Activated naive CD4-positive, alpha-beta T cell treated with anti-CD3 and anti-CD28 coated beads for 36 hours (primary cell): ENCODE measurements at places on chromosomes 3 and 15. TPM values are rescaled to one million over a fixed set of nuclear protein-coding genes. Genes with fewer than 3 reads are reported as not detected.
A peak's percentile ranks its signal among the peaks of the same experiment; 100 is the strongest.

GRCh38 chr15:83380059-83380458 lies 67.1 kb upstream of the SH3GL3 start:
- no peak for DNase-seq
- H3K27ac ChIP-seq = no peak overlapping the region
- peaks cover 49% of the 10 kb centered on the region for H3K27me3 ChIP-seq
- H3K4me3 ChIP-seq = no peak overlapping the region
- no peaks in the 10 kb centered on the region for H3K4me1 ChIP-seq

DNA sequence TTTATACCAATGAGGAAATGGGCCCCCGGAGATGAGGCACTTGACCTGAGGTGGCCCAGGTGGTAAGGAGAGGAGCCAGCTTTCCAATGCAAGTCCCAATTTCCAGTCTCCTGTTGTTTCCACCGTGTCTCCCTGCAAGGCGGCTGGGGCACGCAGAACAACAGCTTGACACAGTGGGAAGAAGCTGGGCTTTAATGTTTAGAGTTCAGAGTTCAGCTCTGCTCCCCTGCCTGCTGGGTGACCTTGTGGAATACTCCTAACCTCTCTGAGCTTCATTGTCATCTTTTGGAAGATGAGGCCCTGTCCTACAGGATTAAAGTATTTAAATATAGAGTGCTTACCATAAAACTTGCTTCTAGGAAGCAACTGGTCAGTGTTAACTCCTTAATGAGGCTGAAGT lies 80.3 kb downstream of the SMAD3 start:
- H3K27ac ChIP-seq = peak overlapping the region; percentile 88
- H3K36me3 ChIP-seq = peaks cover 4% of the 10 kb centered on the region
- peaks cover 75% of the 10 kb centered on the region for H3K4me1 ChIP-seq
- no peak for DNase-seq

GRCh38 chr3:139718415-139718814 lies 40.6 kb upstream of the NMNAT3 start:
- H3K4me1 ChIP-seq = no peaks in the 10 kb centered on the region
- H3K27ac ChIP-seq = no peak overlapping the region
- DNase-seq = no peak
- no peaks in the 10 kb centered on the region for H3K36me3 ChIP-seq
- peaks cover 13% of the 10 kb centered on the region for H3K27me3 ChIP-seq

- no peaks in the 10 kb centered on the region for H3K4me1 ChIP-seq
- DNase-seq = peak; percentile 30
- no peak overlapping the region for H3K27ac ChIP-seq
- no peak overlapping the region for H3K4me3 ChIP-seq
- H3K36me3 ChIP-seq = no peaks in the 10 kb centered on the region
- H3K27me3 ChIP-seq = no peaks in the 10 kb centered on the region
These were observed 28.0 kb upstream of the DCLK3 start for GRCh38 chr3:36792342-36792741.

DNA sequence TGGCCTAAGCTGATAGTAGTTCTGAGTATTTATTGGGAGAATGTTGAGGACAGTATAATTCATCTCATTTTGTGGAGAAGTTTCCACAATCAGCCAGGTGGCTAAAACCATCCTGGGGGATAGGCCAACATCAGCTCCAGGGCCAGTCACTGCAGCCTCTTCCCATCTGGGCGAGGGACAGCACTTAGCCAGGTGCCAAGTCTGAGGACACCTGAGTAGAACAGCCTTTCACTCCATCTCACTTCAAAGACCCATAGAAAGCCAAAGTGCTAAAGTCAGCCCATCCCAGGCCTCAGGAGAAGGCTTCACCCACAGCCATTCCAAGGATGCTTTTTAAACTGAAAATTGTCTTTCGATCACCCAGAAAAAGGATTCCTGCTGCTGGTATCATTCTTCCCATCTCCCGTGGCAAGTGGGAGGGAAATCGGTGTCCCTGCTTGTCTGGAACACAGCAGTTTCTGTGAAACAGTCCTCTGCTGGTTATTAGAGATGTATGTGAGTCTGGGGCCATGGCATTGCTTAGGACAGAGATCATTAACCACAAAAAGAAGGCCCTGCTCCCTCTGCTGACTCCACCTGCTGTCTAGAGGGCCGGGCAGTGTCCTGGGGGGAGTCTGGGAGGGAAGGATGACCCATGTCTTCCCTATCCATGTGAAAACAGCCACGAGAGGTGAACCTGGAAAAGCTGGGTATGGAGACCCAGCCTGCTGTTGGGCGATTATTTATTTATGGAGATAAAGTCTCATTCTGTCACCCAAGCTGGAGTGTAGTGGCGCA lies 9.6 kb downstream of the CALML4 start:
- no peak for DNase-seq
- H3K27me3 ChIP-seq = no peaks in the 10 kb centered on the region
- no peaks in the 10 kb centered on the region for H3K4me1 ChIP-seq
- H3K36me3 ChIP-seq = peaks cover 23% of the 10 kb centered on the region

DNA sequence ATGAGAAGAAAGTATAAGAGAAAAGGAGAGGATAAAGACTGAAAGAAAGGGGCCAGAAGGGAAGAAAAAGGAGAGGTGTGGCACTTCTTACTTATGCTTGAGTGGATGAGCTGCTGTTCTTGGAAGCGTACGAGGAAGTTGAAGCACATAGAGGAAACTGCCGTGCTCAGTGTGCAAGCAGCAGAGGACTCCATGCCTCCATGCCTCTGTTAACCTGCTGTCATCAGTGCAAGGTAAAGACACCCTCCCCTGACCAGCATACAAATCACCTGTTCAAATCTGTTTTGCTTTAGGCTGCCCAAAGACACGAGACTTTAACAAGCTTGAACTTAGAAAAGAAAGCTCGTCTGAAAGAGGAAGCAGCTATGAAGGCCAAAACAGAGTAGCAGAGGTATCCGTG lies 6.4 kb downstream of the WDR5B start:
- no peak overlapping the region for H3K4me3 ChIP-seq
- peaks cover 22% of the 10 kb centered on the region for H3K36me3 ChIP-seq
- peak overlapping the region; percentile 50 for H3K27ac ChIP-seq

DNA sequence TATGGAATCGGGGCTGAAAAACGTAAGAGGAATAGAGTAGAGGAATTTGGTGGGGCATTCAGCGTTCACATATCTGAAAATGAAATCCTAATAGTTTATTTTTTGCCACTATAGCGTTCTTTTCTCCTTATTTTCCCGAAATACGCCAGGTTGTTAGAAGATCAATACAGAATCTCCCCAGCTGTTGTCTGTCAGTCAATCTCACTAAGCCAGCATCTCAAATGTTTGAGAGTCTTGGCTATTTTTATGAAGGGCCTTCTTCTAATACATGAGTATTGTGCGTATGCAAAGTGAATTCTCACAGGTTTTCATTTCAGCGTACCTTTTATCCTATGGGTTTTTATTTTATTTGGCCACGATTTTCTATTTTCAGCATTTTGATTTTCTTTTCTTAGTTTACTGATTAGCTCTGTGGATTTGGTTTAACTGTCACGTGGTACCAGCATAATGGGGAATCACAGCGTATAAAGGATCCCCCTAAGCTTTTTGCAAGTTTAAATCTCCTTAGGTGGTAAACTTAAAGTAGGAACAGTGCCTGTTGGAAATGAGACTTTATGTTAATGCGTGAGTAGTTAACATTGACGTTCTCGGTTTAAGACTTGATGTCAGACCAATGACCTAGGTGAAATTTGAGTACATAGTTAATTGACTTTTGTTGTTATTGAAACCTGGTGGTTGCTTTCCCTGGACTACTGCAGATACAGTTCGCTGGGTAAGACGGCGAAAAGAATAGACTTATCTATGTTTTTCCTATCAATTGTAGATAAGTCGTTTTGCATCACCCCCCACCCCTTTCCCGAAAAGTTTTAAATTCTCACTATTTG lies 1.3 kb downstream of the FXR1 start:
- H3K36me3 ChIP-seq = peaks cover 26% of the 10 kb centered on the region
- peak overlapping the region; percentile 93 for H3K4me3 ChIP-seq
- peaks cover 63% of the 10 kb centered on the region for H3K4me1 ChIP-seq
- H3K27ac ChIP-seq = peak overlapping the region; percentile 98
- H3K27me3 ChIP-seq = no peaks in the 10 kb centered on the region

DNA sequence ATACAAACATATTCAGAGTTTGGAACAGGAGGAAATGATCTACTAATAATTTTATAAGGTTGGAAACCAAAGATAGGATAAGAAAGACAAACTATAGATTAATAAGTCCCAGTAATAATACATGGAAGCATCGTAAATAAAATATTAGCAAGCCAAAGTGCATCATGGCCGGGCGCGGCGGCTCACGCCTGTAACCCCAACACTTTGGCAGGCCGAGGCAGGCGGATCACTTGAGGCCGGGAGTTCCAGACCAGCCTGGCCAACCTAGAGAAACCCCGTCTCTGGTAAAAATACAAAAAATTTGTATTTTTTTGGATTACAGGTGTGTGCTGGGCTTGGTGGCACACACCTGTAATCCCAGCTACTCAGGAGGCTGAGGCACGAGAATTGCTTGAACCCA lies 14.9 kb downstream of the MUC4 start:
- DNase-seq = no peak
- no peaks in the 10 kb centered on the region for H3K27me3 ChIP-seq
- H3K4me1 ChIP-seq = peaks cover under 1% of the 10 kb centered on the region
- no peaks in the 10 kb centered on the region for H3K36me3 ChIP-seq

DNA sequence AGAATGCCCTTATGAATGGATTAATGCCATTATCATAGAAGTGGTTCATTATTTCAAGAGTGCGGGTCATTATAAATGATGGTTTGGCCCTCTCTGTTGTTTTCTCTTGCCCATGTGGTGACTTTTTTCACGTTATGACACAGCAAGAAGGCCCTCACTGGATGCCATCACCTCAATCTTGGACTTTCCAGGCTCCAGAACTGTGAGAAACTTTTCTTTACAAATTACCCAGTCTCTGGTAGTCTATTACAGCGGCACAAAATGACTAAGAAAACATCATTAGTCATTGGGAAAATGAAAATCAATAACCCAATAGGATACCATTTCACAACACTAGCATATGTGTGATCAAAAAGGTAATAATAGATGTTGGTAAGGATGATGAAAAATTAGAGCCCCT lies 119.0 kb upstream of the LPP start:
- H3K4me3 ChIP-seq = no peak overlapping the region
- no peaks in the 10 kb centered on the region for H3K27me3 ChIP-seq
- DNase-seq = no peak
- no peak overlapping the region for H3K27ac ChIP-seq
- no peaks in the 10 kb centered on the region for H3K36me3 ChIP-seq

DNA sequence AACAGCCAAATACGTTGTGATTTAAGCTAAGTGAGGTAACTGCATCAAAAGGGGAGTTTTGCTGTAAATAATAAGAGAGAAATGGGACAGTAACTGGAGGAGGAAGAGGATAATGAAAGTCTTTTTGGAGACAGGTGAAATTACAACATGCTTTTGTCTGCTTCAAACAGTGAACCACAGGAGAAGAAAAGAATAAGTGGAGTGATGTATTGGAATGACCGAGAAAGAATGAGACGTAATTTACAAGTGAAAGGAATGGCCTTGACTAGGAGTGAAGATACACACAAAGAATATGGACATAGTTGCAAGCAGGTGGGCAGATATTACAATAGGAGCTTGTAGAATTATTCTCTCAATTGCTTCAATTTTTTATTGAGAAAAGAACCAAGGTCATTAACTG lies 550.8 kb downstream of the DIPK2A start:
- H3K27me3 ChIP-seq = peaks cover 2% of the 10 kb centered on the region
- no peaks in the 10 kb centered on the region for H3K4me1 ChIP-seq
- H3K4me3 ChIP-seq = no peak overlapping the region
- no peak overlapping the region for H3K27ac ChIP-seq
- DNase-seq = no peak

DNA sequence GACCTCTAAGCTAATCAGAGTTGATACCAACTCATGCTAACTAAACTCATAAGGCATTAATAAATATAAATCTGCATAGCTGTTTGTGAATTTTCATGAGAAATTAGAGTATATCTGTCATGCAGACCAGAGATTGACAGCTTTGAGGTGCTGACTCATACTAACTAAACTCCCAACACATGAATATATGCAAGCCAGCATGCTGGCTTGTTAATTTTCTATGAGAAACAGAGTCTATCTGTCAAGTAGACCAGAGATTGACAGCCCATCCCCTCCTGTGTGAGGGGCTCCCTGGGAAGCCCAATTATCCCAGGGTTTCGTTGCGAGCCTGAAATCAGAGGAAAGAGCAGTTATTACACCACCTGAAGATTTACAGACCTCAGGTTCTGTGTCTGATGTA lies 69.3 kb downstream of the CD47 start:
- DNase-seq = no peak
- H3K4me3 ChIP-seq = no peak overlapping the region
- no peaks in the 10 kb centered on the region for H3K4me1 ChIP-seq
- peaks cover 3% of the 10 kb centered on the region for H3K27me3 ChIP-seq

DNA sequence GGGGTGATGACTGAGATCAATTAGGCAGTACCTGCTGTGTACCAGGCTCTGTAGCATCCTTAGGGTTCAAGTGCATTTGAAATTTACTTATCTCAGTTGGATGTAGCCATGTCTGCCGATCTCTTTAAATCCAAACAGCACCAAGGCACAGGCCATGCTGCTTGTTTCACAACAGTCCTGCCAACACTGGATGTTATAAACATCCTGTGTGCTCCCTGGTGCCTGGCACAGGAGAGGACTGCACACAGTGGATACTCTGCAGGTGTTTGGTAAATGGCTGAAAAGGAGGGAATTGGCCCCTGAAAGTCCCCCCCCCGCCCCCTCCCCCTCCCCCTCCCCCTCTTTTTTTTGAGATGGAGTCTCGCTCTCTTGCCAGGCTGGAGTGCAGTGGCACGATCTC lies 27.0 kb downstream of the CTSH start:
- H3K4me3 ChIP-seq = no peak overlapping the region
- H3K36me3 ChIP-seq = peaks cover 22% of the 10 kb centered on the region
- H3K27me3 ChIP-seq = no peaks in the 10 kb centered on the region
- DNase-seq = no peak
- H3K4me1 ChIP-seq = no peaks in the 10 kb centered on the region

DNA sequence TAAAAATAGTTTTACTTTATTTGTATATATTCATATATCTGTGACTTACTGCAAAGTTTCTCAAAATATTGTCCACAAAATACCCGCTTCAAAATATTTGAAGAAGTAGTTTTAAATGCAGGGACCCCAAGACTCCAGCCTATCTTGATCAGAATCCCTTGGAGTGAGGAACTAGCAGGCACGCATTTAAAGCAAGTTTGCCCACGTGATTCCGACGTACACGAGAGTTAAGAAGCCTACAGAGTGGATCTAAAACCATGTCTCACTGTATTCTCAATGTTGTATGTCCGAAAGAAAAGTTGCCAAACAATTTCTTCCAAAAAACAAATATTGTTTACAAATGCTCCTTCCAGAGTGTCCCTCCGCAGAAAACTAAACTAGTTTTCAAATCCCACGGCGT lies 1.7 kb downstream of the GABRB3 start:
- H3K4me3 ChIP-seq = no peak overlapping the region
- H3K27me3 ChIP-seq = peaks cover 38% of the 10 kb centered on the region
- H3K4me1 ChIP-seq = peaks cover 8% of the 10 kb centered on the region
- H3K27ac ChIP-seq = no peak overlapping the region

The GOLGA8T gene
- total RNA-seq = not detected

The ZNF445 gene
- total RNA-seq = 19.0 TPM

The GNAT1 gene
- not detected for total RNA-seq

The GOLGA8G gene
- not detected for total RNA-seq
